ENCODE measurements at places on chromosomes 3 and 15.
A peak's percentile ranks its signal among the peaks of the same experiment; 100 is the strongest.

DNA sequence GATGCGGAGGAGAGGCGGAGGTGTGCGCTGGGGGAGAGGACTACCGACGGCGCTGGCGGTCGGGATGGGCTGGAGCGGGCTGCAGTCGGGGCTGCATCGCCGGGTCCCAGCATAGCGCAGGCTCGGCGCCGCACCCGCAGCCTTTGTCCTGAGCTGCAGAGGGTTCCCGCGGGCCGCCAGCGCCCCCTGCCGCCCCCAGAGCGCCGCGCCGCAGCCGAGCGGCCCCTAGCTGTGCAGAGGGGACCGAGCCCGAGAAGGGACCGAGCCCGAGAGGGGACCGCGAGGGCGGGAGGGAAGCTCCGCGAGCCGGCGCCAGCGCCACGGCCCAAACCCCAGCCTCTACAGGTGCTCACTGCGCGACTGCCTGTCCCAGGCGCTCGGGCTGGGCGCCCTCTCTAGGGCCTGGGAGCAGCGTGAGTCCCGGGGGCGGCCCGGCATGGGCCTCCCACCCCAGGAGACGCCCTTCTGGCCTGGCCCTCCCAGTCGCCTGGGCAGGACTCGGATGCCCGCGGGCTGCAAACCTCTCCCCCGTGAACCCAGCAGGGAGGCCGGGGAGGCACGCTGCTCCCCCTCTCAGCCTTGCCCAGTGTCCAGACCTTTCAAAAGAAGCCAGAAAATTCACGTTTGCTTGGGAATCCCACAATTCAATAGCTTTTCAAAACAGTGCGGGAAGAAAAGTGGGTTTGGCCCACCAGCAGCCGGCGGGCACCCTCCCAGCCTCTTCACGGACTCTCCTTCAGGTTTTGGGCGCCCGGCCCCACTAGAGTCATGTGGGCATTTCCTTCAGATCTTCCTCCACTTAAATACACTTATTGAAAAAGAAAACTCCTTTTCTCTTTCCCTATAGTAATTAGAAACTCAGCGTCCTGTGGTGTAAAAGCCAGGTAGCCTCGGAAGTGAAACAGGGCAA, 134.7 kb downstream of the TPRA1 start:
- peak; percentile 75 for DNase-seq

GRCh38 chr15:92898988-92899582, 1.0 kb upstream of the CHD2 start:
- DNase-seq = no peak

GRCh38 chr3:193716150-193716549, 123.1 kb downstream of the OPA1 start:
- DNase-seq = no peak

GRCh38 chr3:149519912-149520311, 45.4 kb downstream of the TM4SF4 start:
- no peak for DNase-seq

- no peak for DNase-seq
These were observed 10.6 kb downstream of the LSG1 start for GRCh38 chr3:194661374-194661773.

GRCh38 chr15:100958326-100959065, 39.3 kb downstream of the LRRK1 start:
- no peak for DNase-seq

DNA sequence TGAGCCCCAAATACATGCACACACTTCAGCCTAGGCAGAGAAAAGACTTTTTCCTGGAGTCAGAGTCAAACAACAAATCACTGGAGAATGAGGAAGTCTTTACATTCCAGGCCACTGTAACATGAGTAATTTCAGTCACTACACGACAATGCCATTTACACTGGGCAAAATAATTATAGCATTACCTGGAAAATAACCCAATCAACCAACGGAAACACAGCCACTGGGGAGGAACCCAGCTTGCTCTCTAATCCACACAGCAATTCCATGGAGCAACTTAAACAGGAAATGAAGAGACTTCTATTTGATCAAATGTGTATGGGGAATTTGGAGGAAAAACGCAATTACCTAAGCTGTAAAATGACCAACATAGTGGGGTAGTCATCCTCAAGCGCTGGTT, 15.2 kb downstream of the FSTL1 start:
- DNase-seq = no peak

DNA sequence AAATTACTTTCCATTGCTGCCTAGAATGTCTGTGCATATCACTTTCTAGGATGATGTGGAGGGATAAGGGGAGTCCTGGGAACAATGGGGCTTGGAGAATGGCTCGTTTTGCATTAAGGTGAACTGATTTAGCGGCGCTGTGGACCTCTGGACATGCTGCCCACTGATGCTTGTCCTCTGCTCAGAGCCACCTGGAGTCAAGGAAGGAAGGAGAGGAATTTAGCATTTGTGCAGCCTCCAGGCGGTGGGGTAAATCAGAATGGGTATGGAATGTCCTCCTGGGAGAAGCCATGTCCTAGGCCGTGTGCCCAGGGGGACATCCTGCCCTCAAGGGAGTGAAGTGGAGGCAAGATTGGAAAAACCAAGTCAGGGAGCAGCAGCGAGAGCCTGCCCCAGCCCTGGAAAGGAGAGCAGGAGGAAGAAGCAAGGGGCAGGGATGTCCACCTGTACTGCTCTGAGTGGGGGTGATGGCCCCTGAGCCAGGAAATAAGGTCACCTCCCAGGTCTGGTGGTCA, 37.8 kb downstream of the KY start:
- no peak for DNase-seq

GRCh38 chr3:8328967-8329366, 172.7 kb upstream of the LMCD1 start:
- DNase-seq = no peak

DNA sequence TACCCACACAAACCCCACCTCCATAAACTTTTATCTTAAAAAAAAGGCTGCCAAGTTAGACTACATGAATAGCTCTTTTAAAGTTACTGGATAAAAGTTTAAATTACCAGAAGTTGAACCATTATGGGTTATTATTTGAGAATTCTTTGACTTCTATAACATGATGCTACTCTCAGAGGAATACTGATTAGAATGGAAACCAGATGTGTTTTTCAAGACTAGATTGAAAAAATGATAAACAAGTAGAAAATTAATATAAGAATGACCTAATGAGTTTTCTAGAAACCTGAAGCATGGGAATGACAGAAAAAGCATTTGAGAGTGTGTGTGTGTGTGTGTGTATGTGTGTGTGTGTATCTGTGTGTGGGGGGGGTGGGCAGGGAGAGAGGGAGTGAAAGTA, 12.4 kb upstream of the FGF7 start:
- DNase-seq = no peak

DNA sequence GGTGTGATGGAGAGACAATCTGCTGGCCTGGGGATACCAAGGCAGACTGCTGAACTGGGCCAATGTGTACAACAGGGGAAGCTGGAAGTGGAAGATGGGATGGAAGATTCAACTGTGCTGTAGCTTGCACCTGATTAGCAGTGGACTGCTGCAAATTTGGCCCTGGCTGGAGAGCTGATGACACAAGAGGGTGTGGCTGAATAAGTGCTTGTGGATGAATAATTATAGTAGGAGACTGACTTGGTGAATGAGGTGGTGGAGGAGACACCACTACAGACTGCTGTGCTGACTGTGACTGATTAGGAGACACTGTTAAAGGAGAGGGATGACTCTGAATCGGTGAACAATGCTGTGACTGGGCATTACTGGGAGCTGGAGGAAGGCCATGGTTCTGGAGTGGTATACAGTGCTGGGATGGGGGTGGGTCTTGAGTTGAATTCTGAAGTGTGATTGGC, 52.5 kb downstream of the PHC3 start:
- DNase-seq = peak; percentile 45

DNA sequence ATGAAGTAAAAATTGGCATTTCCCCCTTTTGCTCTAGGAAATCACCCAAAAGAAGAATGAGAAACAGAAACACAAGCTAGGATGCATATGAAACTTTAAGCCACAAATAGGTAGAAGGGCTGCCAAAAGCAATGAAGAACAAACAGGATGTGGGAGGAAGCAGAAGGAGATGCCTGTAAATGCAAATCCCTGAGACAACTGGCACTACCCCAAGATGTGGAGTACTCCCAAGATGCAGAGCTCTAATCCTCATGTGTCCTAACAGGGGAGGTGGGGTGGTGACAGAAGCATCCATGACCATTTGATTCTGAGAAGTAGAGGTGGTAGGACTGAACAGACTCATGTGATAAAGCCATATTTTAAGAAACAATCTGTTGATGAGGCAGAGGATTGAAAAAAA, 31.9 kb upstream of the ZNF280D start:
- no peak for DNase-seq

DNA sequence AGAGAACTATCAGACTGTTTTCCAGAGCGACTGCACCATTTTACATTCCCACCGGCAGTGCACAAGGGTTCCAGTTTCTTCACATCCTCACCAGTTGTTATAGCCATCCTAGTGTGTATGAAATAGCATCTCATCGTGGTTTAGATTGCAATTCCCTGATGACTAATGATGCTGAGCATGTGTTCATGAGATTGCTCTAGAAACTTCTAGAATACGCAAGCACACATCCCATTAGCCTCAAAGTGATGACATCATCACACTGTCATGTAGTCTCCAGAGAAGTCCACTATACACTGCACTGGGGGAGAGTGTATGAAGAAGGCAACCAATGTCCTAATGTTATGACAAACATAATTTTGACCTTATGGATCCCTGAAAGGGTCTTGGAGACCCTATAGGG, 30.1 kb downstream of the FBLN2 start:
- DNase-seq = no peak

GRCh38 chr3:138093721-138094120, 21.7 kb downstream of the DZIP1L start:
- no peak for DNase-seq

- DNase-seq = no peak
These were observed 35.8 kb upstream of the PPM1L start for GRCh38 chr3:160720123-160720746.

- DNase-seq = no peak
These were observed 70.8 kb downstream of the ADAM10 start for GRCh38 chr15:58678683-58679082.

- no peak for DNase-seq
These were observed 276.6 kb upstream of the THBS1 start for GRCh38 chr15:39304201-39304841.

DNA sequence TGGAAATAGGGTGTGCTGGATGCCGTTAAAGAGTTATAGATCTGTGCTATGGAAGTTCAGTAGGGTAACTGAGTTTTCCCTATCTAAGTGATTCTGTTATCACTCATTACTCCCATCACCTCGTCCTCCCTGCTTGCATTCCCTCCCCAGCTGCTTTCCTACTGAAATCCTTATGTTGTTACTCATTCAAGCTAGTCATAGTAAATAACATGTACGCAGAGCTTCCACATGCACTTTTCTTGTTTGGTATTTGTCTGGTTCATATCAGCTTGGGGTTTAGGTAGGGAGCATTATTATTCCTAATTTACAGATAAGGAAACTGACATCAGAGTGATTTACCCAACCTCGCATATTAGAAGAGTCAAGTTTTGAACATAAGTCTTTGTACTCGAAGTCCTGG, 135.1 kb downstream of the HCN4 start:
- no peak for DNase-seq

- DNase-seq = no peak
These were observed 598.4 kb downstream of the FGF12 start for GRCh38 chr3:192128922-192129321.

- no peak for DNase-seq
These were observed 1.4 kb downstream of the USP3 start for GRCh38 chr15:63505842-63506222.

DNA sequence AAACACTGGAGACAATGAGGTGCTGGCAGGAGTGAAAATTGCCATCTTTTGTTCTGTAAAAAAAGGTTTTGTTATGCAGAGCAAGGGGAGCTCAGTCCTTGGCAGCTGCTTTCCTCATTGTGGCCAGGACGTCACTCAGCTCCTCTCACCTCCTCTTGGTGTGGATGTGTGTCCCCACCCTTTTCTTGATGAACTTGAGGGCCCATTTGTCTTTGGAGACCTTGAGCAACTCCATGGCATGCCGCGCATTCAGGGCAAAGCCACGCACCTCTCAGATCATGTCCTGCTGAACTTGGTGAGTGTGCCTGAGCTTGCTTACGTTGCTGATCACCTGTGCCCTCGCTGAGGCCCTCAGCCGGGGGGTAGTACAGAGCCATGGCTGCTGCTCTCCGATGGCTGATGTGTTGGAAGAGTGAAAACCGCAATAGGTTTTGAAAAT, 24.5 kb upstream of the BDH1 start:
- DNase-seq = no peak

GRCh38 chr15:48330105-48330785, 984 bp upstream of the DUT start:
- DNase-seq = no peak

GRCh38 chr15:57867970-57868798, 161.7 kb downstream of the POLR2M start:
- no peak for DNase-seq

- no peak for DNase-seq
These were observed 14.4 kb downstream of the CCDC32 start for GRCh38 chr15:40550341-40551037.

DNA sequence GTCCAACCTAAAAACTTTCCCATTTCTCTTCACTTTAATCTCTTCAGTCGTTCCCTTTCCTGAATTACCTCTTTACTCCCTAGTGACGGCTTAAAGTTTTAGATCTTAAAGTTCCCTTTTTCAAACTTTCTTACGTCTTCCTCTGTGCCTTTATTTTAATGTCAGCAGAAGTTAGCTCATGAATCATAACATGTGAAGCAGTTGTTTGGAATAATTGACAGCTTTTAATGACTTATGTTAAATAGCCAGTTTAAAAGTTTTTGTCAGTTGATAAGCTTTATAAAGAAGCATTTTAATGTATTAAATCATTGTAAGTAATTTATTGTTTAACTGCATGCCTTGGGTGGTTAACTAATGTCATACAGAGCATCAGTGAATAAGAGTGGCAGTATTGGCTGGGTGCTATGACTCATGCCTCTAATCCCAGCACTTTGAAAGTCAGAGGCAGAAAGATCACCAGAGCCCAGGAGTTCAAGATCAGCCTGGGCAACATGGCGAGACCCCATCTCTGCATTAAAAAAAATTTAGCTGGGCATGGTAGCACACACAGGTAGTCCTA, 33.9 kb downstream of the PIK3CA start:
- DNase-seq = no peak

GRCh38 chr3:189567766-189568420, 63.3 kb upstream of the TP63 start:
- no peak for DNase-seq

DNA sequence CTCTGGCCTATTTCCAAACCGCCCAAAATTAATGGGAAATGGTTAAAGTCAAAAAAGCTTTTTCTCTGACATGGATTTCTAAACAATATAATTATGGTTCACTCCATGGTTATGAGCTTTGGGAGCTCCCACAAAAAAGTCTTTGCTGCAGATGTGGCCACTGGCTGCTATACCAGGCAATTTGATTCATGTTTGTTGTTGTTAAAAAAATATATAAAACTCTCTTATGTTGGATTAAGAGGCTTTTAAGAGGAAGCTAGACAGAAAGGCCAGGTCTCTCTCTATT, 258.6 kb downstream of the TIGIT start:
- no peak for DNase-seq

Measured in stimulated activated naive CD8-positive, alpha-beta T cell treated with anti-CD3 and anti-CD28 coated beads, Interleukin-15, amount 100 ng/mL, for 72 hours (primary cell).